ENCODE measurements at places on chromosomes 7 and 10.

GRCh38 chr7:150363872-150364271, 4.8 kb upstream of the REPIN1 start:
- DNase-seq, result no peak

GRCh38 chr10:132532179-132532578, 5.4 kb upstream of the INPP5A start:
- no peak for DNase-seq

DNA sequence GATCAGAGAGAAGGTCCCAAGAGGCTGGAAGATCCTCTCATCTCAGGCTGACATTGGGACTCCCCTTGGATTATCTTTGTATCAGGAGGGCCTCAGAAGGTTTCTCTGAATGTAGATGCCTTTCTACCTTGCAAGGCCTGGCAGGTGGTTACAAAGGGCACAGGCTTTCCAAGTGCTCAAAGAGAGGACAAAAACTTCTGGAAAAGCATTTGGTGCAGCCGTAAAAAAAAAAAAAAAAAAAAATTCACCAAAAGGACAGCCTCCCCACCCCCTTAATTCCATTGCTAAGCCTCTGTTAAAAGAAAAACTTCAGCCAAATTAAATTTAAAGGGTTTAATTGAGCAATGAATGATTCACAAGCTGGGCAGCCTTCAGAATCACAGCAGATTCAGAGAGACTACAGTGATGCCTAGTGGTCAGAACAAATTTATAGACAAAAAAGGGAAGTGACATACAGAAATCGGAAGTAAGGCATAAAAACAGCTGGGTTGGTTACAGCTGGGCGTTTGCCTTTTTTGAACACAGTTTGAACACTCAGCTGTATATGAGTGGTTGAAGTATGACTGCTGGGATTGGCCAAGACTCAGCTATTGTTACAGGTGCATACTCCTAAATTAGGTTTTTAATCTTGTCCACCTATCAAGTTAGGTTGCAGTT, 42.5 kb upstream of the LRGUK start:
- no peak for DNase-seq

- no peak for DNase-seq
Measured at GRCh38 chr7:142563470-142563869, 185.8 kb upstream of the PRSS1 start.

GRCh38 chr7:14839307-14839706, 63.2 kb downstream of the DGKB start:
- DNase-seq, result no peak

GRCh38 chr10:23884670-23885069, 324.3 kb upstream of the KIAA1217 start:
- no peak for DNase-seq

Data from Right ventricle myocardium inferior (tissue), 1 donor.